ENCODE measurements at places on chromosomes 1 and 21.

DNA sequence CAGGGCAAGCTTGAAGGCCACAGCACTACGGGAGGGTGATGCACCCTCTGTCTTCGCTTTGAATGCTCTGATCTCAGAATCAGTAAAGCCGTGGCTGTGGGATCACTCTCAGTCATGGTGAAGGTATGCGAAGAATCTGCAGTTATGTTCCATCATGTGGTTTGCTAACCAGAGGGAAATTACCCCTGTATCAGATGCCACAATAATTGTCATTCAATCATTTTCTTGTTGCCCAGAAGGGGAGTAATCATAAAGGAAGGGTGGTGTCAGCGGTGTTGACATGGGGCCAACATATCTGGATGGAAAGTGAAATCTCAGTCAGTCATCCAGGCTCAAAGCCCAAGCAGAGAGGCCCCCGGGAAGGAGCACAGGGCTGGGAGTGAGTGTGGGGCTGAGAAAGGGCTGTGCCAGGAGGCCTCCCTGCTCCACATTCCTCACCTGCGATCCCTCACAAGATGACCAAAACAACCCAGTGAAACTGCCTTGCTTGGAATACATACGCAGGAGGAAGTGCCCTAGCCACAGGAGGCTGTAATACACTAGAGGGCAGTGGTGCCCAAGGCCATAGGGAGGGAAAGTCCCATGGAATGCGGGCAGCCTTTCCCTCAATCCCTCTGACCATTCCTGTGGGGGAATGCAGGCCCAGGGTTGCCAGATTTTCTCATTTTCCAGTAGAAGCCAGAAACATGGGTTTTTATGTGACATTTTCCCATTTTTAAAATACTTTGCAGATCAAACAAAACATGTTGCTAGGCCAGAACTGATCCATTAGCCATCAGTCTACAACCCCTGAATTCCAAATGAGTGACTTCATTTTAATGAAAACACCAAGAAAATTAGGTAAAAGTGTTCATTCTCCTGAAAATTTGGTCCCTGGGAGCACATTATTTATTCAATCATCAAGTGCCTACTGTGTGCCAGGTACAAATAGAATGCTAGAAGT lies 95.7 kb upstream of the VANGL1 start:
- DNase-seq: peak; percentile 9

- DNase-seq: no peak
These were observed 1.5 kb downstream of the PROX1 start for GRCh38 chr1:213989002-213989855.

DNA sequence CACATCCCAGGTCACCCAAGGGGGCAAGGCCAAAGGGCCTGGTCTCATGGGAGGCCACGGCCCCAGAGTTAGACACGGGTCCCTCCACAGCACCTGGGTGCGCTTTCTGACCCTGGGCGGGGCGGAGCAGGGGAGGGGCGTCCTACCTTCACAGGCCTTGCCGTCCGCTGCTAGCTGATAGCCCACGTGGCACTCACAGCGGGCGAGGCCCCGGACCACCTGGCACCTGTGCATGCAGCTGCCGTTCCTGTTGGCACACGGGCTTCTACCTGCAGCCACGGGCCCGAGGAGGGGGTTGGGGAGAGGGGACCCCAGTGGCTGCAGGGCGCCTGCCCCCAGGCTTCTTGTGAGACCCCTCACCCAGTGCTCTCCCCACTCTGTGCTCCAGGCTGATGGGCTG lies 59.9 kb downstream of the ARHGEF16 start:
- DNase-seq: no peak

DNA sequence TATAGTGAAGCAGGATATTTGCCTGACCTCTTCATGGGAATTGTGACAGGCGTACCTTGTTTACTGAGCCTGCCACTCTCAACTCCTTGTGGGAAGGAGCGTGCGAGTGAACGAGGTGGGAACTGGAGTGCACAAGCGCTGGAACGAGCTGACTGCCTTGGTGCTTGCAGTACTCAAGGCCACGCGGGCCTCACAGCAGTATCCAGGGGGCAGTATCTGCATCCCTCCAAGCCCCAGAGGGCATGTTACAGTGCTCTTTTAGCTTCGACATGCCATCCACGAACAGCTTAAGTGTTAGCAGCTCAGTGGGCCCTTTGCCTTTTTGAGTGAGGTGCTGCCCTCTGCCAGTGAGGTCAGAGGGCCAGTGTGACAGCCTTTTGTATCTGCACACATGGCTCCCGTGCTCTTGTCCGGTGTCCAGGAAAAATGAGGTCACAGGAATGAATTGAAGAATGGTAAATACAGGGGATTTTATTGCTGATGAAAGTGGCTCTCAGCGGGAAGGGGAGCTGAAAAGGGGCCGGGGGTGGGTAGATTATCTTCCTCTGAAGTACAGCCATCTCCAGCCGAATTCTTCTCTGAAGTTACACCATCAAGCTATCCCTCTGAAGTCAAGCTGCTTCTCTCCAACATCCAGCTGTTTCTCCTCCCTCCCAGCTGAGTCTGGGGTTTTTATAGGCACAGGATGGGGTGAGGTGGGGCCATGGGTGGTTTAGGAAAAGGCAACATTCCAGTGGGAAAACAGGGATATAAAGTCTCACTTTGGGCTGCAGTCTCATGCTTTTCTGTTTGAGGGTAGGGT lies 69.3 kb downstream of the EPB41 start:
- DNase-seq: no peak

GRCh38 chr1:215547011-215547410 lies 20.1 kb upstream of the KCTD3 start:
- DNase-seq: no peak

DNA sequence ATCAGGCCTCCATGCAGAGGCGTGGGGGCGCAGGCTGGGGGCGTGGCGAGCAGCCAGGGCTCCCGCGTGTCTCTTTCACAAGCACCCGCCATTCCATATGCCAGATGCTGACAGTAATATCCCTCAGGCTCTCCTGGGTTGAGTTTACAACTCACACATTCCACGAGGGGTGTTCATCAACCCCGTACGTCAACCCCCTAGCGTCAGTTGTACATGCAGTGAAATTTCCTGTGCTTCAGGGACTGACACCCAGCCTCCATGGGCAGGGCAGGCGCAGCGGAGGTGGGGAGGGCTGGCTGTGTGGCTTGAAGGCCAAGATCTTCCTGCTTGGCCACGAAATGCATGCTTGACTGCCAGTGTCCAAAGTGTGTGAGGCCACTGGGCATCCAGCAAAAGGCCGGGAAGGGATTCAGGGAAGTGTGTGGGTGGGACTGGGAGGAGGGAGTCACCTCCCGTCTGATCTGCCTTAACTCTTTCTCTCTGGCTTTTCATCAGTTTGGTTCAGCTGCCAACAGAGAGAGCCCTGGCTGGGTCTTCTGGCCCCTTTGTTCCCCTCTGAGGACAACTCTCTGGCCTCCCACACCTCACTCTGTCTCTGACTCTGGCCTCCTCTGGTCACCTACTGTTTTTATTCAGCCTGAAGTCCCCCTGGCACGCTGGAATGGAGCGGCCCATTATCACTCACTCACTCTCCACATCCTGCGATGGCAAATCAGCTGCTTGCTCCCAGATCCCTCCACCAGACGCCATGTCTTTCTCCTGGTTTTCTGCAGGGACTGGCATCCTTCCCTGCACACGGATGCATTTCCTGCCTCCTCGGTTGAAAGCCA lies 33.8 kb downstream of the CLIC6 start:
- DNase-seq: no peak

GRCh38 chr1:161079436-161080110 lies 9.8 kb downstream of the NECTIN4 start:
- no peak for DNase-seq

DNA sequence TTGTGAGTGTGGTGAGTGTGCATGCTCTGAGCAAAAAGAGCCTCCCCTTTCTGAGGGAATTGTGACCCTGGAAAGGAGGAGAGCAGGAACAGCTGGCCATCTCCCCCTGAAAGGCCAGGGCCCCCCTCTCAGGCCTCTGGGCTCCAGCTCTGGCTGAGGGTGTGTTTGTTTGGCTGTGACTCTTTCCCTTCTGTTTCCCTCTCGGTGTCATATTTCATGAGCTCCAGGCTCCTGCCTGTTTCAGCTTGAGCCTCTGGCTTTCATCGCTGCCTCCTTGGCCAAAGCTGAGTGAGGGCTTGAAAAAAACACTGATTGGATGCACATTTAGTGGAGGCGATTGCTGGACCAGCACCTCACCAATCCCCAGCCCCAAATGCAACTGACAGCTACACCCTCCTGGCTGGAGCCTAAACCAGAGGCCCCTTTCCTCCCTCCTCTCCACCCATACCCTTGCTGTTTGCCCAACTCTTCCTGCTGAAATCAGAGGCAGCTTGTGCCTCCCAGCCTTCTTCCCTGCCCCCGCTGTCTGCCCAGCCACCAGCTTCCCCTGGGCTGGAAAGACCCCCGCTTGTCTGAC lies 64.1 kb downstream of the DDR2 start:
- no peak for DNase-seq

DNA sequence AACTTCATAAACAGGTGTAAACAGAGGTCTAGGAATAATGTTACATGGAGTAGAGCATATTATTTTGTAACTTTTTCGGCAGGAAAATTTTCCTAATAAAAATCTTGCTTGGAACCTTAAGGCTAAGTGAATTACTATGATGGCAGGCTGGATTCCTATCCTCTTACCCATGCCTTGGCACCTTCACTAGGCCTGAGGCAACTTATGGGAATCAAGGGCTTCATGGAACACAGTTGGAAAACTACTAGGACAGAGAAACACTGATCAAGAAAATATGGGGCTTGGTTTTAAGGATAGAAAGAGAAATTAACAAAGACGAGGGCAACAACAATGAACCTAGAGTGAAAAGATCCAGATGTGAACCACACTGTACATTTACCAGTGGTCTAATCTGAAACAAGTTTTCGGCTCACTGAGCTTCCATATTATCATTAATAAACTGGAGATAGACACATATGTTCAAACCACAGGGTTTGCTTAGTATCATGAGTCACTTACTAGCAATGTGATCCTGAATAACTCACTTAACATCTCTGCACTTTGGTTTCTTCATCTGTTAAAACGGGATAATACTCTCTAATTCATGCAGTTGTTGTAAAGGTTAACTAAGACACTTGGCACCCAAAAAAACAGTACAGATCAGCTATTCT lies 68.5 kb downstream of the GPATCH2 start:
- DNase-seq: no peak
